Spinal cord (tissue), 10 donors: ENCODE measurements at places on chromosomes 2 and 18. TPM values are rescaled to one million over a fixed set of nuclear protein-coding genes. Genes with fewer than 3 reads are reported as not detected.

The SLC4A5 gene
- total RNA-seq, result 22.3 TPM

The GAREM1 gene
- 12.3 TPM for total RNA-seq

DNA sequence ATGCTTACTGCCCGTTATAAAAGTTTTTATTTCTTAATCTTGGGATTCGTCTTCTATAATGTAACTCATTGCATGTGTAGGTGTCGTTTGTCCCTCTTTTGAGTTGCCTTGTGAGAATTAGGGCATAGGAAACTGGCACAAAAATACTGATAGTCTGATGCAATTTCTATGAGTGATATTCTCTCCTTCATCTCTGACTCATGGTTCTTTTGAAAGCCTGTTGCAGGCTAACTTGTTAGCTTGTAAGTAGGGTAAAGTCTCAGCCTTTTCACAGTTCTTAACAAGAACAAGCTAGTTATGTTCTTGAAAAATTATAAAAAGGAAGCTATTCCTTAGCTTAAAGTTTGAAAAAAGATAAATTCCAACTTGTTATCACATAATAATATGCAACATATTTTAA is 1085.4 kb upstream of the NRXN1 start:
- DNase-seq, result no peak

- no peak for DNase-seq
Measured at GRCh38 chr2:127197475-127198385, 22.4 kb downstream of the CYP27C1 start.

- DNase-seq, result no peak
Measured at GRCh38 chr2:20457661-20458630, 11.1 kb downstream of the RHOB start.

DNA sequence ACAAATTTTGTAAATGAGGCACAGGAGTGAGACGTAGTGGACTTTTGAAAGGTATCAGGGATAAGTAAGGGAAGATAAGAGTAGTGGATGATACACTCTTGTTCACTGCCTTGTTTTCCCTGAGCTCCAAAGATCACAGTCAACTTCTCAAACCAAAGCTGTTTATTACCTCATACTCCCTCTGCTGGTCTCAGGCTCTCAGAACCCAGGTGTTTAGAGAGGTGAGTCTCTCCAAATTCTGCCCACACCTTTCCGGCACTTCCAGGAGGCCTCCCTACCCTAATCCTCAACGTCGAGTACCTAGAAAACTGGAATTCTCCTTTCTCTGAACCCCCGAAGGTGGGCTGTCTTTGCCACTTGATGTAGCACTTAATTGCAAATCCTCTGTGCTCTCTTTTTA is 621.1 kb downstream of the BCL11A start:
- no peak for DNase-seq

- DNase-seq, result no peak
Measured at GRCh38 chr2:59570818-59571217, 982.6 kb downstream of the BCL11A start.

DNA sequence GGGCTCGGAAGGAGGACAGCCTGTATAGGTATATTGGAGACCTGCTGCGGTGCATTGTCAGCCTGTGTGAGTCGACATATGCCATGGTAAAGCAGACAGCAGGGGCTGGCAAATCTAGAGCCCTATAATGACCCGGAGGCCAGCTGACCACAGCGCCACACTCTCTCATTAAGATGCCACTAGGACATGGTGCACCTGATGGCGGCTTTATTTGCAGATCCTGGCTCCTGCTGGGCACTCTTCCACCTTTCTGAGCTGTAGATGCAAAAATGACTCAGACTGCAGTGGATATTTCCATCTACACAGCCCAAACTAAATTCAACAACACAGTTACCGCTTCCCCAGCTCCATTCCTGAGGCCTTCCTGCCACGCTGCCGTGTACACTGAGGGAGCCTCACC is 389.9 kb downstream of the TNS1 start:
- no peak for DNase-seq

DNA sequence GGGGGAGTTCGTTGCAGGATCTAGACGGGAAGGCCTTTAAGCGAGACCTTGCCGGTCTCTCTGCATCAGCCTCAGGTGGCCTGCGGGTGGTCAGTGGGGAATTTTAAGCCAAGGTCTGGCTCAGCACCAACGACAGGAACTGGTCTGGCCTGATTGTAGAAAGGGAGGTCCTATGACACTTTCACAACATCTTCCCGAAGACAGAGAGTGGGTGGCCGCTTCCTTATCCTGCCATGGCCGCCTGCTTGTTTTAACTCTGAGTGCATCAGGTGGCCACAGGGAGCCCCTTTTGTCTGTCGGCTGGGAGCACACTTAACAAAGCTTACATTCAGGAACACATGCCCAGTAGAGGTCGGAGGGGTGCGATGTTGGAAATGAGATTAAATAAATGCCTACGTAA is 363.7 kb upstream of the MYT1L start:
- no peak for DNase-seq

GRCh38 chr2:69192176-69192945 is 179.4 kb downstream of the ANTXR1 start:
- no peak for DNase-seq

DNA sequence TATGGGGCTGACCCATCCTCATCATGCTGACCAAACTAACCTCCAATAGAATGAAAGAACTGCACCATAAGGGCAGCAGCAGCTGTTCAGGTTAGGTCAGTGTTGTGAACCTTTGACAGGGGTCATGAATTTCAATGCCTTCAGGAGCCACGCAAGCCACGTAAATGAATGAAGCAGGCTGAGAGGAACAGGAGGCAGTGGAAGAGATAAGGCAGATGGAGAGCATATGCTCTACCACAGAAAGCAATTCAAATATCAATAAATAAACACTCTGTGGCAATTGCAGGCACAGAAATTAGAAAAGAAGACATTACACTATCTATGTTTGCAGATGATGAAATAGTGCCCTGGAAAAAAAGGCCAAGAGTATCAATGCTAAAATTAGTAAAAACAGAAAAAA is 56.3 kb downstream of the SCG2 start:
- no peak for DNase-seq
